ENCODE measurements at places on chromosomes 3 and 15.

DNA sequence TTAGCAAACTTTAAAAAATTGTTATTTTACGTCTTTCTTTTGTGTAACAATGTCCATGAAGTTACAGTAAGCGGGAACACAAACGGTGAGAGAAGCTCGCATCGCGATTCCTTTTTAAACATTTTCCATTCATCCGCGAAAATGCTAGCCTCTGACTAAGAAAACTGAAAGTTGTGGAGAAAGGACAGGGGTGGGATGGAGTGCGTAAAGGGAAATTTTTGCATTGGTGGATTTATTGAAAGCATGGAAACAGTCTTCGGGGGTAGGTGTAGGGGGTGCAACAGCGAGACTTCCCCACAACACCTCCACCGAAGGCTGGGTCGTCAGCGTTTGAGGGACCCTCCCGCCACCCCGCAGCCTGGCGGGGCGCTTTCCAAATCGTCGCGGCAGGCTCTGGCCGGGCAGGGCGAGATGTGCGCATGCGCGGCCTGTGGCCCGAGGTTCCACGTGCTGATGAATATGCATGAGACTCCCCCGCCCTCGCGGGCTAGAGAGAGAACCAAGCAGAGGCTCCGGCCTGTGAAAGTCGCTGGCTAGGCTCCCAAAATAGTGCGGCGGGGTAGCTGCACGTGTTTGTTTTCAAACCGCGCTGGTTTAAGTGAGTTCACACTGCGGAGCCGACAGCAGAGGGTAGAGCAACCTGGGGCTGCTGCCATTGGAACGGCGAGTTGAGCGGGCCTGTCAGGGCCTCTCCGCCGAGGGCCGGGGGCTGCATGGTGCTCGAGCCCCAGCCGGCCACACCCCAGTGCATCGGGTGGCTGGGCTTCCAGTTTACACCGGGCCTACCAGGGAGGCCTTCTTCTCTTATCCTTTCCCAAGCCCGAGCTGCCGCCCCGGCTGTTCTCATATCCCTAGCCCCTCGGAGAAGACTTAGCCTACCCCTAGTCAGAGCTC lies 9.9 kb downstream of the ZIC1 start:
- DNase-seq = peak; percentile 65

DNA sequence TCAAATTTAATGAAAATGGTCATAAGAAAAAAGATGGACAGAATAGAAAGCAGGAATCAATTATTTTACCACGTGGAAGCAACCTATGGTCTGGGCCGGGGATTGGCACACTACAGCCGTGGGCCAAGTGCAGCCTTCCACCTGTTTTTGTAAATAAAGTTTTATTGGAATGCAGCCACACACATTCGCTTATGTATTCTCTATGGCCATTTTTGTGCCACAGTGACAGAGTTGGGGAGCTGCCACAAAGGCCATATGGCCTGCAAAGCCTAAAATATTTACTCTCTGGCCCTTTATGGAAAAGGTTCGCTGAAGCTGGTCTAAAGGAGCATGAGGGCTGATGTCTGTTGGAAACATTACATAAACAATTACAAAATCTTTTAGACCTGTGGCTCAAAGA lies 144.8 kb downstream of the TMCO5A start:
- DNase-seq = no peak

- no peak for DNase-seq
Observed at GRCh38 chr3:12041446-12042041, 37.4 kb downstream of the SYN2 start.

DNA sequence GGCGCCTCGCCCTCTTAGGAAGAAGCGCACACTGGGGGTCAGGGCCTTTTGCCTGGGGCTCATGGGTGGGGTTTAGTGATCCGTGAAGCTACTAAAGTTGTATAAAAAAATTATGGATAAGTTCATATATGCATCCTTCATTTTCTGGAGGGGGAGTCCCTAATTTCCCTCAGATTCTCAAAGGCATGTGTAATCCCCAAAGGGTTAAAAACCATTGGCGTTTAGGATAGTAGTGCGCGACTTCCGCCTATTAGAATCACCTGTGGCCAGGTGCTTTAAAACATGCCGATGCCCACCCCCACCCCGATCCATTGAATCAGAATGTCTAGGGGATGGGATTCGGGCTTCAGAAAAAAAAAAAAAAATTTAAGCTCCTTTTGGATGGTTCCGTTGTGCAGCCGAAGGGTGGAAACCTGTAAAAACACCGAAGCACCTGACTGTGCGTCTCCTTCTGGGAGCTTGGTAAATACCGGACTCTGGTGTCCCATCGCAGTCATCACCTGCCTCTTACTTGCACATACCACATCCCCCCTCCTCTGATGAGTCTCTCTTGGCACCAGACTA lies 570 bp downstream of the APH1B start:
- DNase-seq = no peak

GRCh38 chr3:185215873-185216606 lies 37.8 kb downstream of the EHHADH start:
- DNase-seq = no peak

- DNase-seq = no peak
Observed at GRCh38 chr3:75814797-75815196, 29.4 kb upstream of the ZNF717 start.

DNA sequence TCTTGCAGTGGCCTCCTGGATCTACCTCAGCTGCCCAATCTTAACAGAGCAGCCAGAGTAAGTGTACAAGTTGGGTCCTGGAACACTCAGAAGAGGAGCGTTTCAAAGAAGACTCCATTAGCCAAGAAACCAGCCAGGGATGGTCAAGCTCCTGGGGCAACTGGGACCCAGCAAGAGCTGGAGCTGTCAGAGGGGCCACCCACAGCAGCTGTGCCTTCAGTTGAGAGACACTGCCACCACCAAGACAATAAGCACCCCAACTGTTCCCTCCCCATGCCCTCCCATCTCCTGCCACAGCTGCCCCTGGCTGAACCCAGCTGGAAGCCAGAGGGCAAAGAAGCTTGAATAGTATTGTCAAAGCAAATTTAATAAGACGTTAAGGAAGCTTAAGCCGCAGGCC lies 110.6 kb upstream of the TLE3 start:
- no peak for DNase-seq

DNA sequence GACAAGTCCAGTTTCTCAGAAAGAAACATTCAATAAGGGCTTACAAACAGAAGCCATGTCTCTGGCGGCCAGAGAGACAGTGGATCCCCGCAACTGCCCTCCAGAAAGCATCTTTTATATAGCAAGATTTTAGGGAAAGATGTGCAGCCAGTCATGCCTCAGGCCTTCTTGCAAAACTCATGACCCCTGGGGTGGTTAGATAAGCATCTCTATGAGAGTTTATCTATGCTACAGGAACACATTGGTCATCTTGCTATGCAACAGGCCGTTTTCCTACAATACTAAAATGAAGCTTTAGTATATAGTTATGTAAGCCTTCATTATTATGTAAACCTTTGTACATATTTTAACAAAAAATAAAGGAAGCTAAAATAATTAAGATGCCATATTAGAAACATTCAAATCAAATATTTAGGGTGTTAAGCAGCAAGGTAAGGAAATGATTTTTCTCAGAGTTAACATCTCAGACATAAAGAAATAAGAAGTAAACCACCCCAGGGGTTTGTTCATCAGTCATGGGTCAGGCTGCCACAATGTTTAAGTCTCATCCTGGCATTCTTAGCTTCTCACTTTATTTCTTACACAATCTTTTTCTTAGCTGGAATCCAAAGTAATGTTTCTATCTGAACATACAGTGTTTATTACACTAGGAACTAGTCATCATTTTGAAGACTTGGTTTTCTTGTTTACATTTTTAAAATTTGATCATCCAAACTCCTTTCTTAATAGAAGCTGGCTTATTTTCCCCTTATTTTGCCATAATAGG lies 6.3 kb upstream of the FSIP1 start:
- DNase-seq = no peak
